Neural progenitor cell (in vitro differentiated cells): ENCODE measurements at places on chromosomes 11 and 22.

- H3K4me3 ChIP-seq, result peak overlapping the region; percentile 80
- peak overlapping the region; percentile 9 for H3K27ac ChIP-seq
- H3K27me3 ChIP-seq, result no peaks in the 10 kb centered on the region
Measured at GRCh38 chr11:66052664-66052982, 459 bp downstream of the SF3B2 start.

GRCh38 chr11:130705670-130706421 is 210.4 kb downstream of the SNX19 start:
- H3K4me3 ChIP-seq, result no peak overlapping the region
- H3K36me3 ChIP-seq, result no peaks in the 10 kb centered on the region
- no peaks in the 10 kb centered on the region for H3K27me3 ChIP-seq
- no peak for DNase-seq
- H3K4me1 ChIP-seq, result no peaks in the 10 kb centered on the region

DNA sequence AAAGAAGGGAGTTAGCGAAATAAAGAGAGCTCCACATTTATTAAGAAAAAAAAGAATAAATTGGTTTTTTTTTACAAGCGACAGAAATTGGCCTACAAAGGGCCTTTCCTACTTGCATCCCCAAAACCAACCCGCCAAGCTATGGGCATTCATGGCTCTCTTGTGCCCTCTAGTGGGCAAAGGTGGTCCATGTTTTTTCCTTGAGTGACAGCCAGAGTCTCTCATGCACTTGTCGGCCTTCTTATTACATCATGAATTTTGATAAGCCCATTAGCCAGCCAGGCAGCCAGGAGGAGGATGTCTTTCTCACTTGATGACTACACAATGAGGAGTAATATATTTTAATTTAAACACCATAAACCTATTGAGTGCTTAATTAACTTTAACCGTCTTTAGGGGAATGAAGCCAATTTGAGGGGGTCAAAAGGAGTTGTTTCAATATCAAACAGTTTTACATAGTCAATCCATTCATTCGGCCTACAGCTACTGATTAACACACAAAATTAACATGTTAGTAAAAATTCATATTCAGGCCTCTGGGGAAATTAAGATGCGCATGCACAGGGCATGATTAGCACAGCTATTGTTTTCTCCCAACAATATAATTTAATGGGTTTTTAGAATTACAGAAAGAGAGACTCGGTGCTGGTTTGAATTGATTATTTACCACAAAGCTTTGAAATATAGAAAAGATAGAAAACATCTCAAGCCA is 85.5 kb downstream of the RCN1 start:
- peaks cover 20% of the 10 kb centered on the region for H3K4me1 ChIP-seq
- H3K4me3 ChIP-seq, result no peak overlapping the region
- H3K27ac ChIP-seq, result no peak overlapping the region

DNA sequence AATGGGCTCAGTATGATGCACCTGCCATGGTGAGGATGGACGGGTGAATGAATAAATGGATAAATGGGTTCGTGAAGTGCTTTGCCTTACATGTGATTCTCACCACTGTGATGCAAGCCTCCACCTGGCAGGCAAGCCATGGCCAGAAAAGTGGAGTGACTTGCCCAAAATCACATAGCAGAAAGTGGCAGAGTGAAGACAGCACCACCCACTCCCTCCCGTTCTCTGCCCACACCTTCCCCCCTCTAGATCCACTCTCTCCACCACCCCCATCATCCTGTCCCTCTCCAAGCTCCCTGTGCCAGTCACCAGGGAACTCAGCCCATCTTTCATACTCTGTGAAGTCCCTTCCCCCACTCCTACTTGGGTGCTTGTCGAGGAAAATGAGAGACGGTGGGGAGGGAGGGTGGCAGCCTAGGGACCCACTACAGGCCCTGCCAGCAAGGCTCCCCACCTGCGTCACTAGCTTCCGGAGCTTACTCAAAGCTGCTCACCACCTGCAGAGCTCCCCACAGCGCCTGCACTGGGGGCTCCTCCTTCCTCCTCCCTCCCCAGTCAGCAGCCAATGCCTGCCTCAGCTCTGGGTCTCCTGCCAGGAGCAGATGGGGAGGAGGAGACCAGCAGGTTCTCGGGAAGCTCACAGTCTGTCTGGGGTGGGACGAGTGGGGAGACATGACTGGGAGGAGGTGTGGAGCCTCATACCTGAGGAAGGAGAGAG is 82.3 kb downstream of the PDE2A start:
- no peak for DNase-seq
- H3K27me3 ChIP-seq, result peaks cover 94% of the 10 kb centered on the region
- H3K4me3 ChIP-seq, result no peak overlapping the region
- H3K4me1 ChIP-seq, result peaks cover 27% of the 10 kb centered on the region
- H3K36me3 ChIP-seq, result no peaks in the 10 kb centered on the region

GRCh38 chr22:36443198-36443770 is 38.2 kb downstream of the TXN2 start:
- no peak for DNase-seq
- H3K4me3 ChIP-seq, result no peak overlapping the region
- H3K4me1 ChIP-seq, result no peaks in the 10 kb centered on the region
- H3K36me3 ChIP-seq, result no peaks in the 10 kb centered on the region

DNA sequence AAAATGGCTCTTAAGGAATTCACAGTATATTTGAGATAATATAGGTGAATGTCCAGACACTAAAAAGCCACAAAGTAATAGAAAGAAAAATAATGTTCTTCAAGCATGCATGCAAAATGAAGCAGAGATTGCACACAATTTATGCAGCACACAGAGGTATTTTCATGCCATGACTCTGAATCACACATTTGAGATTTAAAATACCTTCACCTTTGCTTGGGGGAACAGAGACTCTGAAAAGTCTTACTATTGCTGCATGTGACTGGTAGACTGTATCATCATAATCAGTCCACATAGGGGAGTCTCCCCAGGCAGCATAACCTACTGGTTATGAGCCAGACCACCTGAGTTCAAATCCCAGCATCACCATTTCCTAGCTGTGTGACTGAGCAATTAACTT is 96.2 kb downstream of the RCN1 start:
- no peak overlapping the region for H3K27ac ChIP-seq
- no peaks in the 10 kb centered on the region for H3K27me3 ChIP-seq
- no peak overlapping the region for H3K4me3 ChIP-seq
- no peaks in the 10 kb centered on the region for H3K4me1 ChIP-seq
- DNase-seq, result no peak
- no peaks in the 10 kb centered on the region for H3K36me3 ChIP-seq

- peaks cover 12% of the 10 kb centered on the region for H3K4me1 ChIP-seq
- H3K4me3 ChIP-seq, result no peak overlapping the region
- no peaks in the 10 kb centered on the region for H3K36me3 ChIP-seq
- H3K27me3 ChIP-seq, result no peaks in the 10 kb centered on the region
- no peak overlapping the region for H3K27ac ChIP-seq
- DNase-seq, result no peak
Measured at GRCh38 chr11:64660706-64661105, 62.3 kb downstream of the NRXN2 start.

GRCh38 chr11:114832532-114833125 is 154.3 kb downstream of the NXPE2 start:
- no peak for DNase-seq
- no peaks in the 10 kb centered on the region for H3K27me3 ChIP-seq
- H3K27ac ChIP-seq, result no peak overlapping the region
- peaks cover 25% of the 10 kb centered on the region for H3K4me1 ChIP-seq
- H3K36me3 ChIP-seq, result no peaks in the 10 kb centered on the region

GRCh38 chr11:113189909-113190667 is 124.3 kb upstream of the TTC12 start:
- H3K4me3 ChIP-seq, result no peak overlapping the region
- H3K27ac ChIP-seq, result no peak overlapping the region
- no peaks in the 10 kb centered on the region for H3K27me3 ChIP-seq
- no peak for DNase-seq

DNA sequence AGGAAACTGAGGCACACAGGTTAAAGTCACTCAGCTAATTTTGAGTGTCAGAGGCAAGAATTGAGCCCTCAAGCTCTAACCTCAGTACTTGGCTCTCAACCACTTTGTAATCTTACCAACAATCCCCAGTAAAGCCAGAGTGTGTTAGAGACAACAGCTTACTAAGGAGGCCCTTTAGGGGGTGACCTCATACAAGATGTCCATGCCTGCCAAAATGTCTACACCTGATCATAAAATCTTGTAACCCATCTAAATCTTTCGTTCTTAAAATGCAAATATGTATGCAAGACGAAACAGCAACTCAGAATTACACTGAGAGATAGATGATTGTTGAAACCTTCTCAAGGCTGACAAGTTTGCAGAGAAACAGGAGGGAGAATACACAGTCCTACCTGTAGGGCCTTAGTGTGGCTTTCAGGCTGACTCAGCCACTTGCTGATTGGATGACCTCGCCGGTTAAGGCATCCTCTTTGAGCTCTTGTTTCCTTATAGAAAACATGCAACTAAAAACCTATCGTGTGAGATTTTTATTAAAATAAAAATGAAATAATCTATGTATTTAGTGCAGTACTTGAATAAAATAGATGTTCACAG is 143.2 kb downstream of the OPCML start:
- no peaks in the 10 kb centered on the region for H3K36me3 ChIP-seq
- peaks cover 14% of the 10 kb centered on the region for H3K4me1 ChIP-seq
- no peak for DNase-seq
- no peaks in the 10 kb centered on the region for H3K27me3 ChIP-seq
- no peak overlapping the region for H3K27ac ChIP-seq
